Lung (tissue), 17 donors: ENCODE measurements at places on chromosomes 16 and 17.

DNA sequence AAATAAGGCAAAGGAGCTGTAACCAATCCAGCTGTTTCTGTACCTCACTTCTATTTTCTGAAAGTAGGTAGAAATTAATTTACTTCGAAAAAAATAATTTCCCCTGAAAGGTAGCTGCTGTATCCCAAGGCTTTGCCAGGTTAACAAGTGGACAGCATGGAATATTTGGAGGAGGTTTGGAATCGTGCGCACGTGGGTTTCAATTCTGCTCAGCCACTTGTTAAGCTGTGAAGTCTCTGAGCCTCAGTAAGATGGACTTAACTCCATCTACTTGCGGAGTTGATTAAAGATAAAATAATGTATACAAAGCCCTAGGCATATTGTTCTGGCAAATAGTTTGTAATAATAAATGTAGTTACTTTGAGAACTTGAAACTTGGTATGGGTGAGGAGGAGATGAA is 57.4 kb upstream of the LGALS9 start:
- no peak for DNase-seq

DNA sequence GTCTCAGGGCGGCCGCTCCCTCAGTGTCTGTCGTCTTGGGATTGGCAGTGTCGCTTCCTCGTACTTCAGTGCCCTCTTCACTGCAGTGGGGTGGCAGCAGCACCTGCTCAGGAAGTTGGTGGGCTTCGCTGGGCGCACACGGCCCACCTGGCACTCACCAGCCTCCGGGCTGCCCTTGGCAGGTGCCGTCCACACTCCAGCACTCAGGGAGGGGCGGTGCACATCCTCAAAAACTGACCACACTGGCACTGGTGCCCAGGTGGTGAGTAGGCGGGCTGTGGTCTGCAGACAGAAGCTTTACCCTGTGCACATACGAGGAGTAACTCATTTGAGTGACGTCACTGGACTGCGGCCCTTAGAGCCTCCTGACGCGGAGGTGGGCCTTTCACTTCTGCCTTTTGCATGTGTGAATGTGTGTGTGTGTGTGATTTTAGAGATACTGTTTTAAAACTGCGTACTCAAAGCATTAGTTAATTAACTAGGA is 94.6 kb downstream of the BANP start:
- no peak for DNase-seq

DNA sequence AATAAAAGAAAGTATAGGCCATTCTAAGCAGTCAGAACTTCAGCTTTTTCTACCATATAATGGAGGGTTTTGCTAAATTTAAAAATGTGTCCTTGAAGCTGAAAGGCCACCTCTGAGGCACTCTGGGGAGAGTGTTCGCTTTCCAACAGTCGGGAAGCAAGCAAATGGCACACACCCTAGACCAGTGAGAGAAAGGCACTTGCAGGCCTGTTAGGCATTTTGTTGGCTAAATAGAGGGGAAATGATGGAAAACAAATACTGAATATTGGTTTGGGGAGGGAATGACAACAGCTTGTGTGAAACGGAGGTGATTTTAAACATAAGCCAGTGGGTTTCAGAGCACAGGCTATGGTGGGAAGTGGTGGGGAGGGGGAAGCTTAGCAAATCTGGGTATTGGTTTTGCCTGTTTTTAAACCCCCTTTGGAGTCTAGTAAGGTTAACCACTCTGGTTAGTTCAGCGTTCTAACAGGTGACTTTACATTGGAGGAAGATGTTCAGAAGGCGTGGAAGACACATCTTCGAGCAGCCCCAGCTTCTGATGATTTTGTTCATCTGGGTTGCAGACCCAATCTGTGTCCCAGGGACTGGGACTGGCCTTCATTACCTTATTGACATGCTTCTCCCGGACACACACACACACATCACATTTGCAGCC is 90.5 kb downstream of the PRKCA start:
- no peak for DNase-seq

GRCh38 chr17:12048843-12049473 is 28.3 kb downstream of the MAP2K4 start:
- no peak for DNase-seq

DNA sequence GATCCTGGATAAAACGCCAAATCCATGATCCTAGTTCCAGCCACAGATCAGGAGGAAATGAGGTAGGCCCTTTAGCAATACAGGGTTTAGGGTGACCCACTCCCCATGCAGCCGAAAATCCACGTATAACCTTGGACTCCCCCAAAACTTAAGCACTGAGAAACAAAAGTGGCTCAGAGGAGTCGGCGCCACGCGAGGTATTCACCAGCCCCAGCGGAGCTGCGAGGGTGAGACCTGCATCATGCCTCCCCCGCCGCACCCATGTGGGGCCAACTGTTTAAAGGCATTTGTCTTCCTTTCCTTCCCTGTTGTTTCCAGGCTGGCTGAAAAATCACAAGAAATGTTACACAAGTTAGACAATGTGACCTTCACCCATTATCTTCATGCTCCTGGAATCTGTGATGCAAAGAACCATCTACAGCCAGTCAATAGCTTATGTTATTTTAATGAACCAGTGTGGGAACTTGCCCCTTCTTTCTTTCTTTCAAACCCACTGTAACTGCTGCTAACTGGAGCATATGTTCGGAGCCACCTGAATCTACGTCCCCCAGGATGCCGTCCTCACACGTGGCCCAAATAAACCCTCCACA is 98.2 kb upstream of the METRNL start:
- no peak for DNase-seq

- no peak for DNase-seq
Measured at GRCh38 chr16:998615-999014, 17.0 kb downstream of the SOX8 start.

GRCh38 chr17:69857412-69857835 is 217.6 kb upstream of the KCNJ16 start:
- DNase-seq, result no peak

- DNase-seq, result no peak
Measured at GRCh38 chr16:77048085-77048484, 142.9 kb upstream of the MON1B start.

DNA sequence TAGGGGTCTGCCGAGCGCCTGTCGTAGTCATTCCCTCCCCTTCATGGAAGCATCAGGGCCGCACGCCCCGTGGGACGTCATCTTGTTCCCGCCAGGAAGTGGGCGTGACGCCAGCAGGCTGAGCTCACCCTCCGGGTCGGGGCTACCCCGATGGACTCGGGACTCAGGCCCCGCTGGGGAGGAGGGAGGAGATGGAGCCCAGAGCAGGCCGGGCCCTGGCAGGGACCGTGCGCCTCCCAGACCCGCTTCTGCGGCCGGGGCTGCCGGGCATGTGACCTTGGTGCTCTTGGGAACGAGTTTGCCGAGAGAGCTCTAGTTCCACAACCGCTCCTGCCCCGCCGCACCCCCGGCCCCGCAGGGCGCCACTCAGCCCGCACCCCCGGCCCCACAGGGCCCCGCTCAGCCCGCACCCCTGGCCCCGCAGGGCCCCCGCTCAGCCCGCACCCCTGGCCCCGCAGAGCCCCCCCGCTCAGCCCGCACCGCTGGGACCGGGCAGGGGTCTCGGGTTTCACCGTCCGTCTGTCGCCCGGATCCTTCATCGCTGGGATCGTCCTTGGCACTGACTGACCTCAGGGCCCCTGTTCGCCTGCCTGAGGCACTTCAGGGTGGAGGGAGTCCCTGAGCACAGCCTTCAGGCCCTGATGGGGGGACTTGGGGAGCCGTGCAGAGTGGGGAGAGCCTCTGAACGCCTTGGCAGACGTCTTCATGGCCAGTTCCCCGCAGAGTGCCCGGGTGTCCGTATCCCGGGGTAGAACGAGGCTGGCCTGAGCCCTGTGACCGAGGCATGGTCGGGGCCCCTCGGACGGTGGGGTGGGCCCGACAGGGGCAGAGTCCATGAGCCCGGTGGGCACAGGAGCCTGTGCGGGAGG is 5.8 kb downstream of the CACNA1H start:
- DNase-seq, result peak; percentile 74

- DNase-seq, result peak; percentile 90
Measured at GRCh38 chr17:15341385-15341849, at the start of gene TEKT3. Gene TEKT3, minus strand, starts transcription at chr17:15341597. Its CDS starts 10,012 bp downstream, at chr17:15331585.

DNA sequence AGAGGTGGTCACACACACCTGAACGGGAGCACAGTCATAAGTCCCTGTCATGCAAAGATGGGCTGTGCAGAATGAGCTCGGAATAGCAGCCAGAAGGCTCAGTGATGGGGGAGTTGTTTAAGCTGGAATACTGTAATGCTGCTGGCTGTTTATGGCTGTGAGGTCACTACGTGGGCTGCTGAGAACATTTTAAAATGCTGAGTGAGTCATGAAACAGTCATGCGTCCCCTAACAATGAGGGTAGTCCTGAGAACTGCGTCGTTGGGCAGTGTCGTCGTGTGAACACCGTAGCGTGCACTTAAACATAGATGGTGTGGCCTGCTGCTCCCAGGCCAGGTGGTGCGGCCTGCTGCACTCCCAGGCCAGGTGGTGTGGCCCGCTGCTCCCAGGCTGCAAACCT is 39.7 kb downstream of the TBCD start:
- DNase-seq, result no peak

DNA sequence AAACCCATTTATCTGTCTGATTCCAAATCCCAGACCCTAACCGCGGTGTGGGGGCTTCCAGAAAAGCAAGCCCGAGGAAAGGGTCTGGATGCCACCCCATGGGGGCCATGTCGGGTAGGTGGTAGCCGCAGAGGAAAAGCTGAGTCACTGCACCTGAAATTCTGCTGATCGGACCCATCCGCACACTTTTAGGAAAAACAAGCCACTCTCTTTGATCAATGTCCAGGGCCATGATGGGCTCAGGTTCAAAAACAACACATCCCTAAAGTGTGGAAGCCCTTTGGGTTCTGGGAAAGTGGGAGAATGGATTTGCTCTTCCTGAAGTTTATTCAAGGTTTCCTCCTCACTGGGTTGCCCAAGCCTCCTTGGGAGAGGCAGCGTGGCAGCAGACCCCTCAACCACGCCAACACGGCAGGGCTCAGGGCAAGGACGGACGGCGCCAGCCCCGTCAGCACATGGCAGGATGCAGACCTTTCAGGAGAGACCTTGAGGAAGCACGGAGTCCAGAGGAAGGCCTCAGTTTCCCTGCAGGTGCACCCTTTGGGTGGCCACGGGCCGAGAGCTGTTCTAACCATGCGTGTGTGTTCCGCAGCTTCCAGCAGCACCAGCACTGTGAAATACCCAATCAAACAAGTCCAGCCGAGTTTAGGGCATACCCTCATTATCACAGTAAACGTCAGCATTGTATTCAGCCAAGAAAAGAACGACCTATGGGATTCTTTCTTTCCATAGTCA is 367.0 kb downstream of the FOXL1 start:
- no peak for DNase-seq

GRCh38 chr16:68244481-68244902 is 681 bp upstream of the PLA2G15 start:
- no peak for DNase-seq

DNA sequence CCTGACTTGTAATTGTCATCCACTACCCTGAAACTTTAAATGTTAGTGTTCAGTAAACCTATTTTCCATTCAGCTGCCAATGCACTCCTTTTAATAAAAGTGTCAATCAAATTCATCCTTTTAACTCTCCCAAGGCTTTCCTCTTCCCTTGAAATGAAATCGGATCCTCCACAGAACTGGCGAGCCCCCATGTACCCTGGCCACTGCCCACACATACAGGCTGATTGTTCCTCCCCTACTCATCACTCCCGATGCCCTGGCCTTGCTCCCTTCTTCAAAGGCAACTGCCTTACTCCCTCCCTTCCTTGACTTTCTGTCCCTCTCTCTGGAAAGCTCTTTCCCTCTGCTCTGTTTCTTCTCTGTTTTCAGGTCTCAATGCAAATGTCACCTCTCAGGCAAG is 7.6 kb downstream of the KRT33A start:
- DNase-seq, result no peak

- DNase-seq, result peak; percentile 59
Measured at GRCh38 chr16:69443927-69444631, 19.7 kb downstream of the CYB5B start.

GRCh38 chr17:69452664-69453260 is 38.3 kb downstream of the MAP2K6 start:
- no peak for DNase-seq

- no peak for DNase-seq
Measured at GRCh38 chr17:50100480-50100883, 5.3 kb downstream of the PDK2 start.

GRCh38 chr17:71023249-71024030 is 854.1 kb downstream of the KCNJ2 start:
- peak; percentile 14 for DNase-seq

DNA sequence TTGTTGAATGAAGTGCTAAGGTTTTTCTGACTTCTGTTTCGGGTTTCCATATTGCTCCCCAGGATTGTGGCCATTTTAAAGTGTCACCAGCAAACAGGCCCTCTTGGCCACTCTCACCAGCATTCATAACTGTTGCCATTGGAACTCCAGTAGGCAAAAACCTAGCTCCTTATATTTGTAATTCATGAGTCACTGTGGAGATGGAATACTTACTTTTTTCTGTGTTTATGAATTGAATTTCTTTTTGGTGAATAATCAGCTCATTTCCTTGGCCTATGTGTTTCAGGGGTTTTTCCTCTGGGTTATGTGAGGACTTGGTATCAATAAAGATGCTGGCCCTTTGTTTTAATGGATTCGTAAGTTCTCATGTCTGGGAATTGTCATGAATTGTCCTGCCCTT is 255.1 kb downstream of the SNX29 start:
- no peak for DNase-seq

- DNase-seq, result peak; percentile 32
Measured at GRCh38 chr17:80584176-80584905, 39.7 kb downstream of the RPTOR start.

GRCh38 chr17:72782985-72783701 is 309.3 kb downstream of the SLC39A11 start:
- DNase-seq, result no peak

DNA sequence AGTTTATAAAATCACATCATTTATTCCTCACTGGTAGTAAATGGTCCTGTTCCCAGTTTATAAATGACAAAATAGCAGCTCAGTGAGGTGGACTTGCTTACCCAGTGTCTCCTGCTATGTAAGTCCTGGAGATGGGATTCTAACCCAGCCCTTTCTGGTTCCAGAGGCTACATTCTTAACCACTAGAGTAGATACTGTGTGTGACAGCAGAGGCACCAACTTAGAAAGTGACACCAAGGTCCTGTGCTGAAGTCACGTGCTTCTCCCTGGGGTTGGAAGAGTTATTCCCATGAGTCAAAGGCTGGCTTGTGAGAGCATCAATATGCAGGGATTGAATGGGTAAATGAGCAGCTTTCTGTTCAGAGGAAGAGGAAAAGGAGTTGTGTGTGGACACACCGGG is 167.3 kb upstream of the IRX3 start:
- DNase-seq, result no peak

- peak; percentile 26 for DNase-seq
Measured at GRCh38 chr17:44438636-44439035, 49.2 kb upstream of the ITGA2B start.

GRCh38 chr17:47735536-47736011 is 2.5 kb downstream of the TBX21 start:
- DNase-seq, result no peak

DNA sequence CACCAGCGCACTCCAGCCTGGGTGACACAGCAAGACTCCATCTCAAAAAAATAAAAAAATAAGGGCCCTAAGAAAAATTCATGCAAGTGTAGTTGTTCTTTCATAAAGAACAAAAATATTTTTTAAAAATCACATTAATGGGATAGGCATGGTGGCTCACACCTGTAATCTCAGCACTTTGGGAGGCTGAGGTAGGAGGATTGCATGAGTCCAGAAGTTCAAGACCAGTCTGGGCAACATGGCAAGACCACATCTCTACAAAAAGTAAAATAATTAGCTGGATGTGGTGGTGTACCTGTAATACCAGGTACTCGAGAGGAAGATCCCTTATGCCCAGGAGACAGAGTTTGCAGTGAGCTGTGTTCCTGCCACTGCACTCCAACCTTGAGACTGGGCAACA is 15.2 kb upstream of the BRIP1 start:
- DNase-seq, result no peak
